ENCODE measurements at places on chromosomes 1 and 21. TPM values are rescaled to one million over a fixed set of nuclear protein-coding genes. Genes with fewer than 3 reads are reported as not detected.

Gene MATN1
- total RNA-seq = not detected

Gene SPRR4
- total RNA-seq = not detected

Gene FABP3
- 5.7 TPM for total RNA-seq

Gene TGFB2
- 5.5 TPM for total RNA-seq

Gene UAP1
- total RNA-seq = 45.1 TPM

Gene FAM72A
- 9.5 TPM for total RNA-seq

Gene RPE65
- total RNA-seq = not detected

Data from melanocyte of skin (primary cell).